ENCODE measurements at places on chromosomes 2 and 18.

- DNase-seq, result no peak
Observed at GRCh38 chr2:143839456-143839855, 680.5 kb downstream of the ZEB2 start.

GRCh38 chr2:52686935-52687334 is 1080.7 kb upstream of the CHAC2 start:
- no peak for DNase-seq

DNA sequence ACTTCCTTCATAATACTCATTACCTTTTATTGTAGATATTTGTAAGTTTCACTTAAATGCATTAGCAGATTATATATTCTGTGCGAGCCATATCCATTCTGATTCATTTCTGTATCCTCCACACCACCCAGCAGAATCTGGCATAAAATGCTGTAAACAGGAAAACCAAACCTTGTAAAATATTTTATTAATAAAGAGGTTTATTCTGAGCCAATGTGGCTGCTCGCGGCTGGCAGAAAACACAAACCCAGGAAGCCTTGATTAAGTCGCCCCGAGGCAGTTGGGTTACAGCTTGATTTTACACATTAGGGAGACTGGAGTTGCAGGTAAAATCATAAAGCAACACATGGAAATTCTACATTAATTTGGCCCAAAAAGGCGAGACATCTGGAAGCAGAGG is 40.5 kb downstream of the GNAL start:
- no peak for DNase-seq

DNA sequence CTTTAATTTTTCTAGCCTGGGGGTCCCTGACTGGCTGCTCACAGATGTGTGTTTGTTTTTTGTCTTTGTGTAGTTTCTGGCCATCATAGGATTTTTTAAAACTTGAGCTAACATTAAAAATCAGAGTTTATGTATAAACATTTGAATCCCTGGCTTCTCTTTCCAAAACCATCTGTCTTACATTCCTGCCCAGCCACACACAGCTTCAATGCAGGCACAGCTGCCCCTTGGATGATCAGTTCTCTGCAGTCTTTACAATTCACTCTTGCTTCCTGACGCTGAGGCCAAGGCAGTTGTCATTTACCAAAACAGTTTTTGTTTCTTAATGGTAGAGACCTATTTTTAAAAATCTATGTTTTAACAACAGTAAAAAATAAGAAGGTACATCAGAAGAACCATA is 169.2 kb upstream of the LRRTM1 start:
- DNase-seq, result no peak

- DNase-seq, result no peak
Observed at GRCh38 chr18:26804519-26804918, 61.0 kb downstream of the AQP4 start.

DNA sequence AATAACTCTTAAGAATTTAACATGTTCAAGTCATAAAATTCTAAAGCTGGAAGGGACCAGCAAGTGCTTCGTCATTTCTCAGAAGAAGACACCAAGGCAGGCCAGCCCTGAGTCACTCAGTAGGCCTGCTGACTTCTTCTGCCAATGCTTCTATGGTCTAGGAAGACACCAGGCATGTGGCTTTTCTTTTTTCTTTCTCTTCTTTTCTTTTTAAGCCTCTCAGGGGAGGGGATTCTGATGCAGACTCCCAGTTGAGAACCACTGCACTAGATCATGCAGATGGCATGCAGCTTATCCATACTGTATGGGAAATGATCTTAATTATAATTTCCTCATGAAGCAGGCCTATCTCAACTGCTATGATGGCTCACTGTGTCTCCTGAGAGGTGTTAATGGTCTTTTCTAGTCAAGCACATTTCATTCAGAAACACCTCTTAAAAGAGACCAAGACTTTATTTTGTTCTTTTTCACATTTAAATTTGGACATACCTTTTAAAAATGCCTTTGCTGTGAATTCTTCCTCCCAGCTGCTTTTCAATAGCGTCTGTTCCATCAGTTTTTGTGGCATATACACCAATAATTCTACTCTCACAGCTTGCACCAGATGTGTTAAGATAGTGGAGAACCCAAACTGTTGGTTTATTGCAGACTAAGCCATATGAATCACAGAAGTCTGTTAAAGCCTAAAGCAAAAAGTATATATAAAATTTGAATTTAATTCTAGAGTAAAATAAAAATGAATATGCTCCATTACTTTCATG is 11.3 kb downstream of the KCTD18 start:
- no peak for DNase-seq

GRCh38 chr18:13400636-13401315 is 182.2 kb downstream of the LDLRAD4 start:
- no peak for DNase-seq

GRCh38 chr2:215764441-215765048 is 248.8 kb downstream of the MREG start:
- DNase-seq, result no peak

GRCh38 chr2:129078548-129078947 is 759.9 kb upstream of the HS6ST1 start:
- DNase-seq, result no peak

GRCh38 chr2:190173392-190173791 is 110.9 kb upstream of the MSTN start:
- no peak for DNase-seq

GRCh38 chr2:212863185-212863588 is 288.2 kb downstream of the IKZF2 start:
- DNase-seq, result no peak

- no peak for DNase-seq
Observed at GRCh38 chr18:51196811-51197660, 445 bp downstream of the MEX3C start.

DNA sequence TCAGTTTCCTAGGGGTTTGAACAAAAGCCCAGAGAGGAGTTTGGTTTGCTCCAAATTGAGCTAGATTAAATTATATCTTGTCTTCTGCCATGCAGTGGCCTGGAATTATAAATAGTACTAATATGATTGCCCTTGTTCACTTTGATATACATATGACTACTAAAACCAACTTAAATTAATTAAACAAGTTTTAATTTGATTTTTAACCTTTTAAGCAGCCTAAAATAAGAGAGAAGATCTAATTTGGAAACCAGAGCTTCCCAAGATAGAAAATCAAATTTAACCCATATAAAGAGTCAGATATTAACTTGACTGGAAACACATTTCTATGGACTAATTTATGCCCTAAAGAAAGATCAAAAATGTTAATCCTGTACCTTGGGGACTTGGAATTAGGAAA is 444.5 kb upstream of the SLC8A1 start:
- no peak for DNase-seq

DNA sequence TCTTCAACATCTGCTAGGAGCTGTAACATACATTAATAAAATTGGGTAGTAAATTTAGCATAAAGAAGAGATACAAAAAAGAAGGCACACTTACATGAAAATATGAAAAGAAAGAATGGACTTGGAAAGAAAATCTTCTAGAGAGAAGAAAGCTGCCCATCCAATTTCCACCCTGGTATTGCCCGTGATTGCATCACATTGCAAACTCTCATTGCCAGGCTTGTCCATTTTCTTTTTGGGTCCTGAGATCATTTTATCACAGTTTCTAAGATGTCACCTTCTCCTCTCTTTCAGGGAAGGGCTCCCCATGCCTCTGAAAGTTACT is 321.5 kb downstream of the RND3 start:
- DNase-seq, result no peak
